Right lung (tissue), 10 donors: ENCODE measurements at places on chromosomes 16 and 17.

- no peak for DNase-seq
Measured at GRCh38 chr16:53726625-53727024, 22.7 kb downstream of the FTO start.

DNA sequence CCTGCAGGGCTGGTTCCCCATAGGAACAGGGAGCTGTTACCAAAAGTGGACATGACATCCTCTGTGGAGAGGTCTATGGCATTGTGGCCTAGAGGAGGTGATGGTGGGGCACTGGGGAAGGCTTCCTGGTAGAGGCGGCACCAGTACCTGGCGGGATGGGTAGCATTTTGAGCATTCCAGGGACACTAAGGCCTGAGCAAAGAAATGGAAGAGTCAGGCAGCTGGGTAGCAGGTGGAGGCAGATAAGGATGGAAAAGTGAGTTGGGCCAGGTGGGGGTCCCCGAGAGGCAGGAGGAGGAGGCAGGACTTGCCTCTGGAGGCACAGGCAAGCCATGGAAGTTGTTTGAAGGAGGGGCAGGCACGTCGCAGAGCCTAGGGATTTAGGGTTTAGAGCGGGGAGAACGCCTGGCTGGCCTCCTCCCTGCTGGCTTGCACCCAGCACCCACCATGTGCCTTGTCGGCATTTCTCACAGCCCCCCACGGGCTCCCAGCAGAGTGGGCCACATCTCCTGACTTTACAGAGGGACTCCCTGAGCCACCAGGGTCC lies 5.1 kb upstream of the ADCY7 start:
- no peak for DNase-seq

GRCh38 chr17:17075125-17075781 lies 33.0 kb downstream of the MPRIP start:
- DNase-seq: no peak

GRCh38 chr16:11312718-11313492 lies 31.8 kb upstream of the PRM1 start:
- DNase-seq: no peak

DNA sequence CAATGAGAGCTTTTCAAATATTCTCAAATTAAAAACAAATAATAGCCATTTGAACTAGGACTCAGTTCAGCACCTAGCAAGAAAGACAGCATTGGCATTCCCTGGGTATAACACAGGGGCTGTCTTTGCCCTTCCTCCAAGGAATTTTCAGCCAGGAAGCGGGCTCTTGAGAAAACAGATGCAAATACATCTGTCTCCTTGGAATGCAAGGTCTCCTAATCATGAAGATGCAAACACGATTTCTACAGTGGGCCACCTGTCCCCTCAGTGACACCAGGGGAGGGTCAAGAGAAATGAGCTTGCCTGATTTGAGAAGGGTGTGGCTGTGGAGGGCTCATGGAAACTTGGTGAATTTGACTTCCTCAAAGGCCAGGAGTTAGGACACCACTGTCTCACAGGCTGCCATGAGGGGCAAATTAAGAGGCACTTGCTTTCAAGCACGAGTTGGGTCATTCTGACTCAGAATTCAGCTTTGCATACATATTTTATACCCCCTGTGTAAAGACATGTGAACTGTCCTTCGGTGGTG lies 24.5 kb upstream of the SUPT4H1 start:
- no peak for DNase-seq

DNA sequence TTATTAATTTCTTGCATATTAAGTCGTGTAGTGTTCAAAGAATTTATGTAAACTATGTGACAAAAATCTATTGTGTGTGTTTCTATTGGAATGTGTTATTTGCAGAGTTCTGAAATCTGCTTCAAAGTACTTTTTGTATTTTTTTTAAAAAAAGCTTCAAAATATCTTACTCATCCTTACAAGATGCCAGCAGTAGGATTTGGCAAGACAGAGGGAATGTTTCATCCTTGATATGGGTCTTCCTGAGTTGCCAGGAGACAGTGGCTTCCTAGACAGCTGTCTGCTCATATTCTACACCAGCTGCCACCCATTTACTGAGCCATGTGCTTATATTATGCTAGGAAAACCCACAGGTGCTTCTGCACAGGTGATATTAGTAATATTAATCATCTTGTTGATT lies 36.4 kb downstream of the EFCAB5 start:
- DNase-seq: no peak

DNA sequence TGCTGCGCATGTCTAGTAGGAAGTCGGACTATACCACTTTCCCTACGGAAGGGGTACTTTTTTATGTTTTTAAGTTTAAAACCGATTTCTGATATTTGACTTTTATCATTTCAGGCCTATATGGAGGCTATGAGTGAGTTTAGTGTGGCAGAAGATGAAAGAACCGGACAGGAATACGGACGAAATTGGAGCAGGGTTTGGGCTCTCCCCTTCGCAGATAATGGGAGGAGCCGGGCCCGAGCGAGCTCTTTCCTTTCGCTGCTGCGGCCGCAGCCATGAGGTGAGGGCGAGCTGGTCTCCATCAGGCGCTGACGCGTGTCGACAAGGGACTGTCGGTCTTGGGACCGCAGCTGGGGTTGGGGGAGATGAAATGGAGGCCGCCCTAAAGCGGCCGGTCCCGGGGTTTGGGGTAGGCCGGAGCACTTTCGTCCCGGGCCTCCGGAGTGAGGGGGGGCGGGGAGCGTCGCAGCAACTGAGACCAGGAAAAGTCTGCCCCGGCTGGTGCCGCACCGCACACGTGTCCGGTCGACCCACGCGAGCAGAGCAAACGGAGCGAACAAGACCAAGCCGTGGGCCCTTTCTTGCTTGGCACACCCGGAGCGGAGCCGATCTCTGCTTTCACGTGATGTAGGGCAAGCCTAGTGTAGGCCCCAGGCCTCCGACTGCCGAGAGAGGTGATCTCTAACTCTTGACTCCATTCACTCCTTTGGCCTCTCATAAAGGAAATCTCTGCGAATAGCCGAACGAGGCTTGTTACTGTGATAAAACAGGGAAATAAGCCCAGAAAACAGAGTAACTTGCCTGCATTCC lies at the start of gene RPL19:
TSS of gene RPL19 (plus strand) at position 214 of the 810 bp plus-strand sequence. CDS start at position 276, 62 bp downstream.
- DNase-seq: peak; percentile 94

DNA sequence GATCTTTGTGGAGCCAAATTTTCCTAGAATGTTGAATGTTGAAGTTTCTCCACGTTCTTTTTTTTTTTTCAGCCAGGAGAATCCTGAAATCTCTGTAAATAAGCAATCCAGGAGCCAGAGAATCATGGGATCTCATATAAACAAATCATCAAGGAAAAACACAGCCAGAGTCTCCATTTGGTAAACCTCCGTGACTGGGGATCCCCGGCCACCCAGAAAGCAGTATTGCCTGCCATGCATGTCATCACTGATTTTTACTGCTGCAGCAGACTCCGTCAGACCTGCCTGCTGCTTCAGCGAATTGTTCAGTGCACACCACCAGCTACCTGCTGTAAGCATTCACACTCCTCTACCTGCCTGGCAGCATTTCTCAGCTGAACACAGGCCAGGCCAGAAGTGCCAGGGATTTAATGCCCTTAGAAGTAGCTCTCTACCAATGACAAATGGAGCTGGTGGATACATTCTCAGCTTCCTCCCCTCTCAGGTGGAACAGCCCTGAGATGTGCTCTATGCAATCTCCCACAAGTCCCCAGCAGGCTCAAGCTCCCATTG lies 158.6 kb downstream of the CYLD start:
- DNase-seq: no peak

- no peak for DNase-seq
Measured at GRCh38 chr17:55726440-55726839, 3.8 kb upstream of the TMEM100 start.

DNA sequence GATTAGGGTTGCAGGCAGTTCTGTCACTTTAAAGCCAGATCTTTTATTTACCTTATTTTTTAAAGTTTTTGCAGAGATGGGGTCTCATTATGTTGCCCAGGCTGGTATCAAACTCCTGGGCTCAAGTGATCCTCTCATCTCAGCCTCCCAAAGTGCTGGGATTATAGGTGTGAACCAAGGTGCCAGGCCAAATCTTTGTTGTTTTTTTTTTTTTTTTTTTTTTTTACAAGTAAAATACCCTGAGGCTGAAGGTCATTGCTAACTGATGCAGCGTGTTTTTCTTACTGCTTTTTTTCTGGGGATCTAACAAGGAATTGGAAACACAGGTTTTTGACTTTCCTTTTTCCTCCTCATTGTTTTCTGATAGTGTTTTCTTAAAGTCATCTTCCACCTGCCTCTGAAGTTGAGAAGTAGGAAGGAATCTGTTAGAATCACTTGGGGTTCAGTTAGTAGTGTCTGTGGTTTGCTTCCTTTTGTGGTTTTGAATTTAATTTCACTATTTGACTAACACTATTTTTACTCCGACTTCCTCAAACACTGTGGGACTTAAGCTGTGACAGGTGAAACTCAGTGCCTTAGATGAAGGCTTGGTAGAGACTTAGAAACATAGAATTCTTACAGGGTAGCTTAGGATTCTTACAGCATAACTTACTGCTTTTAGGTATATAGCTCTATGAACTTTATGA lies 22.2 kb downstream of the CLTC start:
- no peak for DNase-seq

- no peak for DNase-seq
Measured at GRCh38 chr16:27978876-27979275, 84.6 kb downstream of the GSG1L start.

- DNase-seq: no peak
Measured at GRCh38 chr16:1003391-1004347, 22.1 kb downstream of the SOX8 start.
